ENCODE measurements at places on chromosomes 7 and 10.

DNA sequence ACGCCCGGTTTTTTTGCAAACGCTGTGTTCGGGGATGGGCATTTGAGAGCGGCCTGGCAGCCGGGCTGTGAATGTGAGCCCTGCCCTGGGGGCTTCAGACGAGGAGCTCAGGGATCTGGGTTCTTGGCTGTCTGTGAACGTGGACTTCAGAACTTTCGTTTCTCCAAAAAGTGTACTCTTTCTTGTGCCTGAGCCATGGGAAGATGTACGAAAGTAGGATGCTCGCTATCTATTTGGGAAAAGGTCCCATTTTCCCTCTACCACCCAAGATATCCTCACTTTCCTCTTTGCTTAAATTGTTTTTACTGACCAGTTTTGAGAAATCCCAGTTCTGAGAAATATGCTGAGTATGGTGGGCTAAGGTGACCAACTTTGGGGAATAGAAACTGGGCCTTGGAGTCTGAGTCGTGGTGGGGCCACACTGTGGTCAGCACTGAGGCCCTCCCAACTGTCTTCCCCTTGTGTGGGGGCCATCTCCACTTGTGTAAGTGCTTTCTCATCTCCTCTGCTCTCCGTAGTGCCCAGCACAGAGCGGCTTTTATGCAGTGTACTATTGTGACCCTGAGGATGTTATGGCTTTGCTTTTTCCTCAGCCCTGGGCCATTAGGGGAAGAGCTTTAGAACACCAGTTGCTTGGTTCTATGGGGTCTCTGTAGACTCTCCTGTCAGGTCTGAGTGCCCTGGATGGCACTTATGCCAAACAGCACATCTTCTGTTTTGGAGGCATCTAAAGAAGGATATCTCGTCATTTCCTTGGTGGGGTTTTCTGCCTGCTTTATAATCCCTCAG, 918 bp downstream of the DBNL start:
- H3K36me3 ChIP-seq, result no peaks in the 10 kb centered on the region
- H3K4me3 ChIP-seq, result peak overlapping the region; percentile 69

GRCh38 chr7:4638781-4639575, 43.1 kb upstream of the FOXK1 start:
- no peaks in the 10 kb centered on the region for H3K27me3 ChIP-seq
- no peak overlapping the region for H3K27ac ChIP-seq
- H3K4me1 ChIP-seq, result no peaks in the 10 kb centered on the region
- no peak overlapping the region for H3K4me3 ChIP-seq

GRCh38 chr7:34451923-34452322, 206.1 kb upstream of the NPSR1 start:
- H3K4me1 ChIP-seq, result no peaks in the 10 kb centered on the region
- no peak overlapping the region for H3K4me3 ChIP-seq
- no peak overlapping the region for H3K27ac ChIP-seq
- DNase-seq, result no peak
- no peaks in the 10 kb centered on the region for H3K27me3 ChIP-seq

GRCh38 chr10:116237970-116238369, 35.0 kb downstream of the GFRA1 start:
- no peak for DNase-seq
- H3K4me3 ChIP-seq, result no peak overlapping the region
- no peaks in the 10 kb centered on the region for H3K4me1 ChIP-seq
- H3K27ac ChIP-seq, result no peak overlapping the region

DNA sequence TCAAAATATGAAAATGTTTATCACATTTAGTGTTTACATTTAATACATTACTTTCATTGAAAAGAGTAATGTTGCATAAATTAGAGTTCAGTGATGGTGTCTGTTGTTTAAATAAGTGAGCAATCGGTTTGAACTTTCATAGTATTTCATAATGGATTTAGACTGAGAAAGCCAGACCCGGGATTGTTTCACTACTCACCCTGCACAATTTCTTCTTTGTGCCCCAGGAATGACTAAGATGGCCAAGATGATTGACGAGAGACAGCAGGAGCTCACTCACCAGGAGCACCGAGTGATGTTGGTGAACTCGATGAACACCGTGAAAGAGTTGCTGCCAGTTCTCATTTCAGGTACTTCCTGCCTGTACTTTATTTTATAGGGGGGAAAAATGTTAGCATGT, 74.6 kb downstream of the VCL start:
- no peak overlapping the region for H3K27ac ChIP-seq
- H3K27me3 ChIP-seq, result no peaks in the 10 kb centered on the region
- H3K4me1 ChIP-seq, result no peaks in the 10 kb centered on the region
- no peak for DNase-seq

DNA sequence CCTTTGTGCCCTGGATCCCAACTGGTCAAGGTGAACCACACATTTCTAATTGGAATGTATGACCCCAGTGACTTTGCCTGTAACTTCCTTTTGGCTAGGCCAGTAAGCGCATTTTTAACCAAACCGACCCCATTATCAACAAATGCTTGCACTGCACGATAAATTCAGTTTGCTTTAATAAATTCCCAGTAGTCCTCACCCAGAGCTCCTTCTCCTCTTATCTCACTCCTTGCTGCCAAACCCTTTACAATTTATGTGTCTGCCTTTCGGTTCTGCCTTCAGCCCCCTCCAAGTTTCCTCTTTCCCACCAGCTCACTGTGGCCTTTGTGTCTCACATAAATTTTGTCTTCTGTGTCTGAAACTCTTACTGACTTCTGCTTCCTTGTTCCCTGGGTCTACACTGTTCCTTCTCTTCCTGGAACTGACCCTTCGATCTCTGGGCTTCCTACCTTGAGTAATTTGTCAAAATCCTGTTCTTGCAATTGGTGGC, 59.0 kb downstream of the TBXAS1 start:
- no peak overlapping the region for H3K4me3 ChIP-seq
- H3K36me3 ChIP-seq, result no peaks in the 10 kb centered on the region
- H3K27ac ChIP-seq, result no peak overlapping the region
- DNase-seq, result no peak
- no peaks in the 10 kb centered on the region for H3K27me3 ChIP-seq
